Endodermal cell (in vitro differentiated cells): ENCODE measurements at places on chromosomes 12 and 14. TPM values are rescaled to one million over a fixed set of nuclear protein-coding genes. Genes with fewer than 3 reads are reported as not detected.

CCDC175 gene
- total RNA-seq, result 0.66 to 1.5 TPM in 2 of 3 replicates, not detected in the other

DNA sequence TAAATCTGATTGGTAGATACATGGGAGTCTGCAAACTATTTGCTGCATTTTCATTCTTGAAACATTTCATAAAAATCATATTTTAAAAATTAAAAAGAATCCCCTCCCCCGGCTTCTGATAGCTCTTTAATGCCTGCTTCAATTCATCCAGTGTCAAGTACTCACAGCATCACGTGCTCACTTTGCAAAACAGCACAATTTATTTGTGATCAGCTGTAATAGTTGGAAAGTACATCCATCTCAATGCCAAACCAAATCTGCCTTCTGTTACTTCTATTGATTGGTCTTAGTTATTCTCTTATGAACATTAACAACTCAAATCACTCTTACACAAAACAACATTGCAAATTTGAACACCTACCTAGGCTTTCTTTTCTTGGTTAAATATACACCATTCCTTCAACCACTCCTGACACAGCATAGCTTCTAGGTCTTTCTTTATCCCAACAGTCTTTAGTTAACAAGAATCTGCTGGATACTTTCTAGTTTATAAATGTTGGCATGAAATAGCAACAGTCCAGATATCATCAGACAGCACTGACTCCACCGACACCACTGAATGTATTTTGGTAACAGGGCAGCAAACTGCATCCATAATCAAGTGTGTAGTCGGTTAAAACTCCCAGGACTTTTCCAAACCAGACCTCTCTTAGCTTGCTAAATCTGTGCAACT, 58.0 kb downstream of the PARP11 start:
- no peaks in the 10 kb centered on the region for H3K27me3 ChIP-seq
- no peak overlapping the region for H3K27ac ChIP-seq
- H3K4me1 ChIP-seq, result no peaks in the 10 kb centered on the region
- no peak overlapping the region for H3K4me3 ChIP-seq
- peaks cover 19% of the 10 kb centered on the region for H3K36me3 ChIP-seq

DNA sequence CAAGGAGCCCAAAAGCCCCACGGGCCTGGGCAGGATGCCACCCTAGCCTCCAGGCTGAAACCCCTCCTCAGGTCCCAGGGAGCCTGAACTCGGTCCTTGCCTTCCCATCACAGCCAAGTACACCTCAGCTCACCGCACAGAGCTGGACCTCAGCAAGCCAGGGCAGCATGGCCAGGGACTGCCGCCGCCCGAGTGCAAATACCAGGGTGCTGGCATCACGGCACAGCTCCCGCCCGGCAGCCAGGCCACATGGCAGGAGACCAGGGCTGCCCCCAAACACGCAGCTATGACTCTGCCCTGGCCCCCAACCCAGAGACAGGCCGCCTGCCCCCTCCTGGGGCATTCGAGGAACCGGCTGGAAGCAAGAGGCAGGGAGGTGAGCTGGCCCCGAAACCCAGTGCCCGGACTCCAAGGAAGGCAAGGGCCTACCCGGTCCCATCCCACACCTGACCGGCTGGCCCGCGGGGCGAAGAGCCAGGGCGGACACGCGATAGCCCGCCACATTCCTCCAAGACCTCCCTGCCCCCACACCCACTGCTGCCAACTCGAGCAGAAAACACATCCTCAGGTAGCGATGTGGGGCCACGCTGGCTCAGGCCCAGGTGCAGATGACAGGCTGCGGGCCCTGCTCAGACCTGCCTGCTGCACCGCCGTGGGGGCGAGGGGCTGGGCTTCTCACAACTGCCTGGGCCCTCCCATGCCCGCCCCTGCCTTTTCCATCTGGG, 2.7 kb downstream of the JAG2 start:
- no peak for DNase-seq
- H3K4me3 ChIP-seq, result no peak overlapping the region
- peaks cover 16% of the 10 kb centered on the region for H3K27me3 ChIP-seq
- no peaks in the 10 kb centered on the region for H3K36me3 ChIP-seq

- peak; percentile 89 for DNase-seq
- no peaks in the 10 kb centered on the region for H3K36me3 ChIP-seq
- H3K27me3 ChIP-seq, result no peaks in the 10 kb centered on the region
- H3K27ac ChIP-seq, result peak overlapping the region; percentile 78
- H3K4me1 ChIP-seq, result peaks cover 20% of the 10 kb centered on the region
Measured at GRCh38 chr14:99838639-99839134, 45.5 kb downstream of the EML1 start.

- no peak overlapping the region for H3K4me3 ChIP-seq
- DNase-seq, result no peak
- H3K4me1 ChIP-seq, result no peaks in the 10 kb centered on the region
Measured at GRCh38 chr14:95095996-95096395, 61.3 kb downstream of the DICER1 start.

GLS2 gene
- 0.95 to 1.5 TPM (median 1.5 TPM) in 3 replicates for total RNA-seq
